Naive thymus-derived CD8-positive, alpha-beta T cell (primary cell): ENCODE measurements at places on chromosomes 4 and X. TPM values are rescaled to one million over a fixed set of nuclear protein-coding genes. Genes with fewer than 3 reads are reported as not detected.

DNA sequence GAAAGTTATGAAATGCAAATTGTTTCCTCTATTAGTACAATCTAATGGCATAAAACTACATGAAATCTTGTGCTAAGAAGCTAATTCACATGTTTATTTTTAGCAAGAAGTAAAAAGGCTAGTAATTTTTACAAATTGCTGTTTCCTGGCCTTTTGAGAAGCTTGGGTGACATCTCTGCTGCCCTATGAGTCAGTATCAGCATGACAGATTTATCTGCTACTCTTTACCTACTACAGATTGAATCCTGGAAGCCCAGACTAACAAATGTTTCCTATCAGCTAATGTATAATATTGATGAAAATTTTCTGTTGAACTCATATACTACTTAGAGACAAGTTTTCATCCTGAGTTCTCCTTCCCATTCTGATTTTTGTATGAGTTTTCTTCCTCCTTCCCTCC is 232.4 kb downstream of the DCTD start:
- no peak overlapping the region for H3K27ac ChIP-seq
- peaks cover 14% of the 10 kb centered on the region for H3K27me3 ChIP-seq
- no peaks in the 10 kb centered on the region for H3K36me3 ChIP-seq
- no peaks in the 10 kb centered on the region for H3K4me1 ChIP-seq
- no peak overlapping the region for H3K4me3 ChIP-seq

Gene ARHGAP4
- total RNA-seq = 324 TPM

GRCh38 chrX:55489314-55490009 is at the start of gene USP51:
TSS of gene USP51 (minus strand) at chrX:55489848. CDS start at chrX:55488939, 909 bp downstream.
- H3K27me3 ChIP-seq = no peaks in the 10 kb centered on the region
- H3K4me1 ChIP-seq = peaks cover 8% of the 10 kb centered on the region
- H3K36me3 ChIP-seq = no peaks in the 10 kb centered on the region
- H3K4me3 ChIP-seq = peak within 1 kb of the TSS; percentile 97
- peak; percentile 5 for DNase-seq
- H3K27ac ChIP-seq = peak within 1 kb of the TSS; percentile 98

DNA sequence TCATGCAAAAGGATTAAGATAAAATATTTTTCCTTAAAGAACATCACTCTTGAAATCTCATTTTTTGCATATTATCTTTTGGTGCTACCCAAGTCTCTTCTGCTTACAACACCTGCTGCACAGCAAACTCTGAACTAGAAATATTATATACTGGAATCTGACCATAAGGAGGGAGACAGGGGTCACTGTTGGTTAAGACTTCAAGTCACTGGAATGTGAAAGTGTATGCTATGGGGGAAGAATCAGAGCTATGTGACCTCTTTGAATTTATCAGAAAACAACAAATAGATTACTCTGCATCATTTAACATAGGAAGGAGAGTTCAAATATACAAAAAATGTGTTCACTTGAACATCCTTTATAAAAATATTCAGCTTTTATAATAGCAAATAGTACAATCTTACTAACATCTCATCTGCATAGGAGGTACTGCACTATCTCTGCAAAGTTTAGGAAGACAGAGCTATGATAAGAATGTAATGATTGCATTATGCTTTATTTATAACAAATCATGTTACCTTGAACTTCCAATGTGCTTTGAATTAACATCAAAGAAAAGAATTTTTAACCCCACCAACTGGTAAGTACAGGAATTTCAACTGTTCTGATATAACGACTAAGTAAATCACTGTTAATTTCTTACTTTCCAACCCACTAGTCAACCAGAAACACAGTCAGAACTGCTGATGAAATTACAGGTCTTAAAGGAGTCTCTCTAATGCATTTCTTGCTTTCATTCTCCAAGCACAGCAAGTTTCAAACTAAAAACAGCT is 69.8 kb downstream of the ZNF827 start:
- no peak overlapping the region for H3K27ac ChIP-seq
- DNase-seq = no peak

DNA sequence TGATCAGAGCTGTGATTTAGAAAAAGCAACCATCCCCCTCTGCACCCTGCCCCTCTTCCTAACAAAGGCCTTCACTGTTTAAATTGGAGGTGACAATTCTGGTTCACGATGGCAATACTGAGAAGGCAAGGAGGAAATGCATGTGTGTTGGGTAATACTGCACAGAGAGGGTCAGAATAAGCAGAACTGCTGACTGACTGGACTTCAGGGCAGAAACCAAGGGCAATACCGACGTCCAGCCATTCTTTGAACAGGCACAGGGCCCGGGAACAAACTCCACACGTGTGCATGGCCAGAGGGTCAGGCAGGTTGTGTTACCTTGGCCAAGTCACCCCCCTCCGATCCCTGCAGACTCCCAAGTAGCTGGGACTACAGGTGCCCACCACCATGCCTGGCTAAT is 6.0 kb downstream of the ACSL1 start:
- no peak overlapping the region for H3K4me3 ChIP-seq
- peaks cover 34% of the 10 kb centered on the region for H3K4me1 ChIP-seq

GRCh38 chr4:139229534-139230039 is 50.4 kb downstream of the MGARP start:
- H3K27me3 ChIP-seq = peaks cover 3% of the 10 kb centered on the region
- H3K4me1 ChIP-seq = no peaks in the 10 kb centered on the region
- no peak overlapping the region for H3K27ac ChIP-seq
- no peak for DNase-seq
- no peaks in the 10 kb centered on the region for H3K36me3 ChIP-seq

DNA sequence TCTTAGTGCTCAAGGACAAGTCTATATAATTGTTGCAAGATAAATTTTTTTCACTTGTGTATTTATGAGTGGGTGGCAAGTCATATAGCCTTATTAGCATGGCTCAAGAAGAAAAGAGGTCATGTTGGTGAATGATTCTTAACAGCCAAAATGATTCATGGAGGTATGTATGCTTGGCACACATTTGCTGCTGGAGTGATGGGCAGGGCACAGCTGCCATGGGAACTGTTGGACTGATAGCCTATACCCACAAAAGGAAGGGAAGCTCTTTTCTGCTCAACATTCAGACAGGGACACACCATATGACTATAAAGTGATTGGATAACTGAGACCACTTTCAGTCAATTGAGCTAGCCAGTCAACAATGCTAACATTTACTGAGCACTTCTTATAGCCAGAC is 46.8 kb upstream of the PITX2 start:
- peaks cover 17% of the 10 kb centered on the region for H3K27me3 ChIP-seq
- no peak for DNase-seq
- no peaks in the 10 kb centered on the region for H3K4me1 ChIP-seq
- H3K27ac ChIP-seq = no peak overlapping the region
- H3K4me3 ChIP-seq = no peak overlapping the region
